ENCODE measurements at places on chromosomes 7 and 10.

GRCh38 chr7:93461350-93461749, 113.2 kb downstream of the CALCR start:
- no peak for DNase-seq

DNA sequence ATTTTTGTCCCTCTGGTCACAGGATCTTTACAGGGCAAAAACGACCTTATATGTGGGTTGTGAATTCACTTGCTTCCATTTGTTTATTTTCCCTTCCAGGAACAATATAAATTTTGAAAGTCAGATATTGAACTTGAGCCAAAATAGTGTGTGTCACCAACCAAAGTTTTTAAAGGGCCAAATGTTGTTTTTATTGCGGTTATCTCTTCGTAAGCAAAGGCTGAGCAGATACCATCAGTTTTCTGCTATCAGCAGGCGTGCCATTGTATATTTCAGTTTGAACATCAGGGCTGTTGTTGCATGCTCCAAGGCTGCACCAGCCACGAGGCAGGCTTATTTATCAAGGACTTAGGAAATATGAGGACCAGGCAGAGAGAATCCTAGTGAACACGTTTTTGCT, 160.3 kb downstream of the PAXIP1 start:
- no peak for DNase-seq

GRCh38 chr7:129072479-129073011, 17.6 kb upstream of the TNPO3 start:
- DNase-seq: no peak

DNA sequence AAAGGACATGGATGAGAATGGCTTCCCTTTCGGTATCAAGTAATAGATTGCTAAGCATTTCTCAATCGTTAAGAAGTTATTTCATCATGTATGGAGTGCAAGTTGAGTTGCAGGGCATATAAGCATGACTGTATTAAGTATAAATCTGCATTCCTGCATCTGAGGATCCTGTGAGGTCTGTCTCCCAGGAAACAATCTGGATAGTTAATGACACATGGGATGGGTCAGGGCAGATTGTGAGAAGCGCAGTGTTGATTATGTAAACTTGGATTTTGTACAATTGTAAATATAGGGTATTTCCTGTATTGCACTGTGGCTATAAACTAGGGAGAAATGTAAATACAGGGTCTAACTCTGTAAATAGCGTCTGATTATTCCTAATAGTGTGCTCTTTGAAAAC, 102.6 kb downstream of the PLXDC2 start:
- DNase-seq: no peak

- no peak for DNase-seq
Observed at GRCh38 chr10:98086837-98087708, 47.4 kb upstream of the R3HCC1L start.

- no peak for DNase-seq
Observed at GRCh38 chr10:124957404-124957947, 15.6 kb downstream of the ZRANB1 start.

DNA sequence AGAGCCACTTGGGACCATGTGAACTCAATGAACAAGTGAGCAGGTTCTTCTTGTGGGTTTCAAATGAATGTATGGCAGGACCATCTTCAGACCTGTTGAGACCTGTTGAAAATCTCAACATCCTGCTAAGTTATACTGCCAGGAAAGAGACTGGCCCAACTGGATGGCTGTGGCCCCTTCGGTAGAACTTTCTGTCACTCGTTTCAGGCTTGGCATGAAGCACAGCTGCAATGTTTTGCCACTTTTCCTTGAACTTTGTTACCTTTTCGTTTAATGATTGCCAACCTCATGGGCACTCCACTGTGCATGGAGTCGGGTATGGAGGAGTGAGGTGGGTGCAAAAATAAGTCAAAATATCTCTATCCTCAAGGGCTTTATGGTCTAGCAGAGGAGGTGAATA, 36.7 kb upstream of the SLC35B4 start:
- no peak for DNase-seq

GRCh38 chr7:158260567-158261361, 326.9 kb downstream of the PTPRN2 start:
- DNase-seq: no peak

DNA sequence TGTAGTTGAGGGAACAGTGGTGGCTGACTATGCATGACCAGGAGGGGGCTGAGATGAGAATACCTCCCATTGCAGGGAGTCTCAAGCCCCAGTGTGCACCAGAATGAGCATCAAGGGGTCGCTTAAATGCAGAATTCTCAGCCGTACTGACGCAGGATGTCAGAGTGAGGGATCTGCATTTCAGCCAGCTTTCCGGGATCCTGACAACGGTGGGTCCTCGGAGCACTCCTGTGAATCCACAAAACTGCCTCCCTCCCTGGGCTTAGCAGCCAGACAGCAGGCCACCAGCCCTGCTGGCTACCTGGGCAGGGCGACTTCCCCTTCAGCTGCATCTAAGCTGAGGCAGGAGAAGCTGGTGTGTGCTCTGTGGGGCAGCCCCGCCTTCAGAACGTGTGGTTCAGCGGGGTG, 21.8 kb upstream of the LOXL4 start:
- no peak for DNase-seq

DNA sequence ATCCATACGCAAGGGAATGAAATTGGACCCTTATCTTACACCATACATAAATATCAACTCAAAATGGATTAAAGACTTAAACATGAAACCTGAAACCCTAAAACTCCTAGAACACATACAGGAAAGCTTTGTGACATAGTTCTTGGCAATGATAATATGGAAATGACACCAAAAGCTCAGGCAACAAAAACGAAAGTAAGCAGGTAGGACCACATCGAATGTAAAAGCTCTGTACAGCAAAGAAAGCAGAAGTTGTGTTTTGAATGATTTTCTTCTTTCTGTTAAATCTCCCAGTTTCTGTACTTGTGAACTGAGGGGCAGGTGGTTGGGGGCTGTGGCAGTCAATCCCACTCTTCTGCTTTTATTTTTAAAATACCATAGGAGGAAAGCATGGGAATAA, 368.4 kb upstream of the PODXL start:
- DNase-seq: no peak

- DNase-seq: no peak
Observed at GRCh38 chr7:158422887-158423560, 164.6 kb downstream of the PTPRN2 start.

- no peak for DNase-seq
Observed at GRCh38 chr7:138491612-138492386, 31.7 kb downstream of the TRIM24 start.

DNA sequence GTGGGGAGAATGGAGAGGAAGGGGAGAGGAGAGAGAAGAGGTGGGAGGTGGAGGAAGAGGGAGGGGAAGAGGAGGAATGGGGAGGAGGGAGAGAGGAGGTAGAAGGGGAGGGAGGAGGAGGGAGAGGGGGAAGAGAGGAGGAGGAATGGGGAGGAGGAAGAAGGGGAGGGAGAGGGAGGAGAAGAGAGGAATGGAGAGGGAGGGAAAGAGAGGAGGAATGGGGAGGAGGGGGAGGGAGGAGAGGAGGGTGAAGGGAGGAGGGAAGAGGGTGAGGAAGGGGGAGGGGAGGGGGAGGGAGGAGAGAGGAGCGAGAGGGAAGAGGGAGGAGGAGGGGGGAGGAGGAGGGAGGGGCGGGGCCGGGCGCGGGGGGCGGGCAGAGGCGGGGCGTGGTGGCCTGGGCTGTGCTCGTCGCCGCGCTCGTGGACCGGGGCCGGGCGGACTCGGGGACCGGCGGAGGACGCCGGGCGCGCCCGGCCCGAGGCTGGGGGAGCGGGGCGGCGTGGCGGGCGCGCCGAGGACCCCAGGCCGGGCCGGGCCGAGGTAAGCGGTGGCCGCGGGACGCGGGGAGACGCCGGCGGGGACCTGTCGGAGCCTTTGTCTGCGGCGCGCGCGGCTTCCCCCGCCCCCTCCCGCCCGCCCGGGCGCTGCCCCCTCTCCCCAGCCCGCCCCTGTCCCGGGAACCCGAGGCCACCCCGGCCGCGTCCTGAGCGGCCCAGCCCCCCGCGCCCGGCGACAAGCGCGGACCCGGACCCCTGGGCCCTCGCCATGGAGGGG, at the start of gene SLC29A4:
TSS of gene SLC29A4 (plus strand) at position 401 of the 774 bp plus-strand sequence. CDS start 4,874 bp downstream, outside the sequence.
- no peak for DNase-seq

DNA sequence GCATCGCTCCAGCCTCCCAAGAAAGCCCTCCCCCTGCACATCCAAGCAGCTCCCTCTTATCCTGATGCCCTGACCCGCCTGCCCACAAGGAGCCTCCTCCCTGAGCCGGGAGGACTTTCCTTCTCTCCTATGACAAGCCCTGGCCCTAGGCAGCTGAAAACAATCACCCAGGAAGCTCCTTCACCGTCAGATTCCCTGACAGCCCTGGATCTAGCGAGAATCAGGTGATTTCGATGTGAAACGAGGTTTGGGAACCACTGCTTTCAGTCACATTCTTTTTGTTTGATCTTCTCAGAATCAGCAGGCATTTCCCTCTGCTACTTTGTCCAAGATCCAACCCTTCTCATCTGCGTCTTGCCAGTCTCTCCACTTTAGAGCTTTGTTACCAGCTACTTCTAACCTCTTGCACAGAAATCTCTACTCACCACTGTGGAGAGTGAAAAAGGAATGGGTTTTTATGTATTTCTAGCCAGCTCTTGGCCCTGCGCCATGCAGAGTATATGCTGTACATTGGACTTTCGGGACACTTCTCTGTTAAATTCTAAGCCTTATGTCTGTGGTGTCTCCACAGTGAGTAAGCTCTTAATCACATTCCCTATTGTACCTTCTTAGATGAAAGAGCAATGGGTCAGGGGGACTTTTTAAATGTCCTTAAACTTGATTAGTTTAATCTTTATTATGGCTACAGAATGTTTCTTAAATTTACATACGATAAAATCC, 253.2 kb upstream of the C7orf33 start:
- no peak for DNase-seq

DNA sequence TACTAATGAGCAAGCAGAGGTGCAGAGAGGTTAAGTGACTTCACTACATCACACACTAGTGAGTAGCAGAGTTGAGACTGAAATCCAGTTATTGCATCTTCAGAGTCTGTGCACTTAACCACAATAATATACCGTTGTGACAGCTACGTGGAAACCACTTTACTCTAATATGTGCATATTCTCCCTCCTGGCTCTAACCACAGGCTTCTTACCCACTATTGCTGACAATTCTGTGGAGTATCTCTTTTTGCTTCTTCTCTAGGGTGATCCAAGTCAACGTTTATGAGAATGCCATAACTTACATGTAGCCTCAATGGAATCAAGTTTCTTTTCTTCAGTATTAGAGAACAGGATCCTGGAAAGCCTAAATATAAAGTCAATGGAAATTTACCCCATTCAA, 64.2 kb upstream of the MEOX2 start:
- DNase-seq: no peak

GRCh38 chr7:32048970-32049491, 21.2 kb downstream of the PDE1C start:
- DNase-seq: no peak

- peak; percentile 33 for DNase-seq
Observed at GRCh38 chr10:7192831-7193361, 217.9 kb downstream of the SFMBT2 start.

DNA sequence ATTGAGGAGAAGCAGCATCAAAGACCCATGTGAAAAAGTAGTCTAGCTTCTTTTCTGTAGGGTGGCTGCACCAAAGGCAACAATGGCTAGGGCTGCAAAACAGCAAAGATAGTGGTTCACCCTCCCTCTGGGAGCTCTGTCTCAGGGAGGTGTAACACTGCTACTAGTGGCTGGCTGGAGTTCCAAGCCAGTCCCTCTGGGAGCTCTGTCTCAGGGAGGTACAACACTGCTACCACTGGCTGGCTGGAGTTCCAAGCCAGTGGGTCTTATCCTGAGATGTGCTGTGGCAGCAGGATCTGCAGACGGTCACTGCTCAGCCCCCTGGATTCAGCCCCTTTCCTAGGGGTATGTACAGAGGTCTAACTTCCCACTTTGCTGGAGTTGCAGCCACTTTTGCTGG, 37.9 kb upstream of the TMEM140 start:
- DNase-seq: no peak

DNA sequence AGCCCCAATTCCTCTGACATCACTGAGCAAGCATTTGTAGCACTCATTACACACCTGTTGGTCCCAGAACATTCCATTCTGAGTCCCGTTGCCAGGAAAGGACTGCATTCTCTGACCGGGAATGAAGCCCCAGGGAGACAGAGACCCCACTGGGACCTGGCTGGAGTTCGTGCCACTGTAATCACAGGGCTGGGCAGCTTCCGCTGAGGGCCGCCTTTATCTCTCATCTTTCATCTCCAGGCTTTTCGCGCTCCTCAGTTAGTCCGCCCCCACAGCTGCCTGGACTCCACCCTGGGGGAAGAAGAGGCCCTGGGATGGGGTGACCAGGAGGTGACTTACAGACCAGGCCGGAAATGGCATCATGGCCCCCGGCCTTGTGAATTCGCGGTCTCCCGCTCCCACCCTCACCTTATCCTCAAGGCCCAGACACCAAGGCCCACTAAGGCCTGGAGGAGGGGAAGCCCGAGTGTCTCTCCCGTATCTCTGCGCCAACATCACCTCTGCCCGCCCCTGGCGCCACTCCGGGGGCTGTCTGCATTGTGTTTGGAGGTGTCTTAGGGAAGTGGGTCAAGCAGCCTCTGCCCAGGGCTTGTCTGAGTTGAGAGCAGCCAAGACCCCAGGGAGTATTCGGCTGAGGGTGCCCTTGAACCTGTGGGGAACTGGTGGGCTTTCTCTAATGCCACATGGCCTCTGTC, 75.4 kb downstream of the PROSER2 start:
- DNase-seq: no peak

- DNase-seq: no peak
Observed at GRCh38 chr7:42980514-42980913, 48.3 kb downstream of the MRPL32 start.

GRCh38 chr7:17318146-17318545, 19.7 kb downstream of the AHR start:
- no peak for DNase-seq

GRCh38 chr7:111743244-111743847, 181.1 kb upstream of the IMMP2L start:
- DNase-seq: no peak

DNA sequence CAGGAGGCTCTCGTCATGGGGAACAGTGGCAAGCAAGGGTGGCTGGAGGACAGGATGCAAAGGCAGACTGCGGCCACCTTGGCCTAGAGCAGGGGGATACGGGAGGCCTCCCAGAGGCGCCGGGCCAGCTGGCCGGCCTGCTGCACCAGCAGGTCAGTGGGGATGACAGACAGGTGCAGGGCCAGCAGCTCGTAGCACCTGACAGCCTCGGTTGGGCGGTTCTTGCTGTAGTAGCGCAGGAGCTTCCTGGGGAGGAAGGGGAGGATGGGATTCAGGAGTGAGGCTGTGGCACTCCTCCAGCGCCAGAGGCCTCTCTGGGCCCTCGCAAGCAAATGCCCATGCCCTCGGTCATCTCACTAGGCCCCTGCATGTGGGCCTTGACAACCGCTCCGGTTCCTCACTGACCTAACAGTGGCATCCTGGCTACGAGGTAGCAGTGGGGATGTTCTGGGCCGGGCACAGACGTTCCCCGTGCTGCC, 2.5 kb upstream of the PYROXD2 start:
- DNase-seq: no peak

DNA sequence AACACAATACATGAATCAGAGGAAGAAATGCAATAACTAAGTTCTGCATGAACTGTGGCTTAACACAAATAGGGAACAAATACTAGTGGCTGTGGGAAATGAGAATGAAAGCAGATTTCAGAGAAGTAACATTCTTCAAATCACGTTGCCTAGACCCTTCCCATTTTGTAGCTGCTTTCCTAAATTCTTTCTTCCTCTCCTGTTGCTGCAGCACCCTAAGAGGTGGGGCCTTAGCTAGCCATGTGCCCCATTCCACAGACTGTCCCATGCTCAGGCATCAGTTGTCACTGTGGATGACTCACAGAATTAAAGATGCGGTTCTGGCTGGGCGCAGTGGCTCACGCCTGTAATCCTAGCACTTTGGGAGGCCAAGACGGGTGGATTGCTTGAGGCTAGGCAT, 704.7 kb upstream of the C7orf33 start:
- DNase-seq: no peak

GRCh38 chr7:90337106-90337505, 9.4 kb upstream of the GTPBP10 start:
- no peak for DNase-seq

All from stimulated activated CD8-positive, alpha-beta memory T cell treated with anti-CD3 and anti-CD28 coated beads, Interleukin-2, amount 100 ng/mL, for 1 hour (primary cell).